Frontal cortex (tissue), 4 donors: ENCODE measurements at places on chromosomes 16 and 17. TPM values are rescaled to one million over a fixed set of nuclear protein-coding genes. Genes with fewer than 3 reads are reported as not detected.

DNA sequence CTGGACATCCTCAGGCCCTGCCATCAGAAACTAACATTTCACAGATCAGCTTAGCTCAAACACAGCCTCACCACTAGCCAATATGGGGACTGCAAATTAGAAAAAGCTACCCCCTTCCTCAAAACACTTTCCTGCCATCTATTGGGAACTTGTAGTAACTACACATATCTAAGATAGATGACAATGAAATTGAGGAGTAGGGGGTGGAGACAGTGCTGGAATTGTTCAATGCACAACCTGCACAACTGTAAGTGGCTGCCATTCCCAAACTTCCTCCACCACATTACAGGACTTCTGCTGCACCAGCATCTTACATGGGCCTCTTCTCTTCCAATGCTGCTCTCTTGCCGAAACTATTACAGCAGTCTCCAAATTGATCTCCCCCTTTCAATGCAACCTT, 21.9 kb downstream of the AIPL1 start:
- no peak for DNase-seq

DNA sequence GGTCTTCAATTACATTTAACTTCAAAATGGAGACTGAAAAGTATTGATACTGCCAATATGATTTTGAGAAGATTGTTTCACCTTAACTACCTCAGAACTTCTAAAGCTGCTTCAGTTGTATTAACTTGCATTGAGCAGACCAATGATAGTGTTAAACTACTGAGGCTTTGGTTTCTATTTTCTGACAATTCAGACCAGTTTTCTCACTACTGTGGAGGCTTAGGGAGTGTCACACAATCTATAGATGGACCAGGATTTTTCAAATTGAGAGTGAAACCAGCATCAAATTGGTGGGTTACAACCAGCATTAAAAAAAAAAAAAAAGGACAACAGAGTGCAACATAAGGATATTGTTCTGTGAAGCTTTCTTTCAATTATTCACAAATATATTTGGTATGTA, 21.2 kb downstream of the COG1 start:
- DNase-seq: no peak

- no peak for DNase-seq
These were observed 11.7 kb downstream of the GAA start for GRCh38 chr17:80113033-80113484.

GRCh38 chr16:10840703-10841102, 22.1 kb upstream of the TVP23A start:
- no peak for DNase-seq

- DNase-seq: no peak
These were observed 3.3 kb downstream of the PRSS53 start for GRCh38 chr16:31085411-31085810.

DNA sequence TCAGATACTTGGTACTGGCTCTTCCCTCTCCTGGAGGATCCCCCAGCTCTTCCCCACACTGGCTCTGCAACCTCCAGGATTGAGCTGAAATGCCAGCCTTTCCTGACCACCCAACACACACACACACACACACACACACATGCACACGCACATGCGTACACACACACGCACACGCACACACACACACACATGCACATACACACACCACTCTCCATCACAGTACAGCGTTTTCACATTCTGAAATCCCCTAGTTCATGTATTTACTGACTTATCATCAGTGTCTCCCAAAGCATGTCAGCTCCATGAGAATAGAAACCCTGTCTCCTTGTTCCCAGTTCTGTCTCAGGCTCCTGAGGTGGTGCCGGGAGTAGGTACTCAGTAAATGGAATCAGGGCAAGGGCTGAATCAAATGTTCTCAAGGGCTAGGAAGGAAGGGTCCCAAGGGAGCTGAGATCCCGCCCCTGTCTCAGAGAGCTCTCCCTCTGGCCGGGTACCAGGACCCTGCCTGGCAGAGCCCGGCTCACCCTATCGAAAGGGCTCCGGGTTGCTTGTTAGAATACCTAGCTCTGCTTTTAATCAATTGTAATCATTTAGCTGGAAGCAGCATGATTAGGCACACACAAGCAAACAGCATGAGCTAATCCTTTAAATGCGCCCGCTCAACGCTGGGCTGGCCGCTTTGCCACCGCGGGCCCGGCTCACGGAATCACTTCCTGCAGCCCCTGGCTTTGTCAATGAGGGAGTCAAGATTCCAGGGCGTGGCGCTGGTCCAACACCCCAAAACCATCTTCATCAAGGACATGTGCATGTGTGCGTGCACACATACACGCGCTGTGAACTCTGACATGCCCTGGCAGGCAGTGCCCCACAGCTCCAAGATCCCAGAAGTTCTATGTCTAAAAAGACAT, 140.7 kb downstream of the C16orf78 start:
- no peak for DNase-seq

DNA sequence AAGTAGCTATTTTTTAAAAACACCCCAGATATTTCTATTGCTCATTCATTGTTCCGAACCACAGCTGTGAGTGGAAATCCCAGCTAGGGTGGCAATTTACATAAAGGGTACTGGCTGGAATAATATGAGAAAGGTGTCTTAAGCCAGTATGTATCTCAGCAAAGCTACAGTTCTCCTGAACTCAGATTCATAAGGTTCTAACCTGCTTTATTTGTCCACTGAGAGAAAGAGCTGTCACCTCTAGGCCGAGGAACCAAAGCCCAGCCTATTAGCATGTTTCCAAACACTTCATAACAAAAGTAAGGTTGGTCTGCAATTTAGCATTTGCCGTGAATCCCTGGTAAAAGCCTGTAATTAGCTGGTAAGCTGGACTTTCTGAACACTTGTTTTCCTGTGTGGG, 57.0 kb upstream of the CLEC19A start:
- DNase-seq: no peak

DNA sequence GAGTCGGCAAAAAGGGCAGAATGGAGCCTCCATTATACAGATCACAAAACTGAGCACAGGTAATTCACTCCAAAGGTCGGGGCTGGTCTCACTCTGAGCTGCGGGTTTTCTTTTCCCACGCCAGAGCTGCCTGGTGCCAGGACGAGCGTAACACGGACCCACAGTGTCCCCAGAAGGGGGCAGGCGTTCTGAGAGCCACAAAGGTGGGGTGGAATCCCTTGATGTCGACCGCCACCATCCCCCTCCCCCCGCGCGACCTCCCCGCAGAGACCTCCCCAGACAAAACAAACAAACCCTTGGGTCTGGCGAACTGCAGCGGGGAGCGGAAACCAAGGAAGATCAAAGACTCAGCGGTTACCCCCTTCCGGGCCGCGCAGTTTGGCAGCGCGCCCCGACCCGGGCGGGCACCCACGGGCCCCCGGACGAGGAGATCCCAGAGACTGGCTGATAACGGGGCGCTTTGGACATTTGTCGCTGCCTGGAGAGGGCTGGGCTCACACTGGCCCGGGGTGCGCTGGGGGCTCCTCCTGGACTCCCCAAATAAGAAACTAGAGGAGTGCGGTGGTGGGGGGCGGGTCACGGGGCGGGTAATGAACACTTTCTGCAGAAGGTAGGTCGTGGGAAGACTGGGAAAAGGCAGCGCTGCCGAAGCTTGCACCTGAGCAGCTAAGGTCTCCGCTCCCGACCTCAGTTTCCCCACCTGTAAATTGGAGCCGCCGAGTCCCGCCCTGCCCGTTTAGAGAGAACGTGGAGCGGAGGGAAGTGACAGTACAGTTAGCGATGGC, 664 bp upstream of the NKD1 start:
- DNase-seq: no peak

DNA sequence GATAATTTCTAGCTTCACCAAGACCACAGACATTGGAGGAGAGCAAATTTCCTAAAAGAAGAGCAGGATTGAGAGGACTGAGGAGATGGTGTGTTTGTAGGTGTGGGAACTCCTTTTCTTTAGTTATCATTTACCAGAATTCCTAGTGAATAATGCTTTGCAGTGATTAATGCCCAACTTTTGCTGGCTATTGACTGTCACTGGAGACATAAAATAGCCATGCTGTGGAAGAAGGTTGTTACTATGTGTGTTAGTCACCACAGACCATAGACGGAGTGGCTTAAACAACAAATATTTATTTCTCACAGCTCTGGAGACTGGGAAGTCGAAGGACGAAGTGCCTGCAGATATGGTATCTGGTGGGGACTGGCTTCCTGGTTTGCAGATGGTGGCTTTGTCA, 179.1 kb downstream of the SHISA9 start:
- no peak for DNase-seq

The KCNG4 gene
- not detected for total RNA-seq

The DERL2 gene
- 55.8 TPM for total RNA-seq

The SEPTIN12 gene
- not detected for total RNA-seq

The FBXW10B gene
- 0.82 TPM for total RNA-seq
